Endodermal cell (in vitro differentiated cells): ENCODE measurements at places on chromosomes 11 and 22. TPM values are rescaled to one million over a fixed set of nuclear protein-coding genes. Genes with fewer than 3 reads are reported as not detected.
A peak's percentile ranks its signal among the peaks of the same experiment; 100 is the strongest.

GRCh38 chr11:90223248-90223585, 368 bp upstream of the CHORDC1 start:
- H3K4me1 ChIP-seq: peaks cover 4% of the 10 kb centered on the region
- peaks cover 19% of the 10 kb centered on the region for H3K36me3 ChIP-seq
- H3K27ac ChIP-seq: peak overlapping the region; percentile 86

DNA sequence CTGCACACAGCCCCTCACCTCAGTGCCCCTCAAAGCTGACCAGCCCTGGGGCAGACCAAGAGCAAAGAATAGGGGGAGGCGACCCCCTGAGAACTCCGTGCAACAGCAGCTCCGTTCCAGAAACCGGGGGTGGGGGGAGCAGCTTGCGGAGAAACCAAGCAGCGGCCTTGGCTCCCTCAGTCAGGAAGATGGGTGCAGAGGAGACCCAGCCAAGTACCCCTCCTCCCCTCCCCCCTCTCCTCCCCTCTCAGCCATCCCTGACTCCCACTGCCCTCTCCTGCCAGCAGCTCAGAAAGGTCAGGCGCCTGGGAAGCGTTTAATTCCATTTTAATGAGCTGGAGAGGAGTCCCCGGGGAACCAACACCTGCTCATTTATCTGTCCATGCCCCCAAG, 78.9 kb downstream of the PDE2A start:
- DNase-seq: no peak
- H3K27me3 ChIP-seq: peaks cover 45% of the 10 kb centered on the region
- no peaks in the 10 kb centered on the region for H3K36me3 ChIP-seq
- no peak overlapping the region for H3K4me3 ChIP-seq

DNA sequence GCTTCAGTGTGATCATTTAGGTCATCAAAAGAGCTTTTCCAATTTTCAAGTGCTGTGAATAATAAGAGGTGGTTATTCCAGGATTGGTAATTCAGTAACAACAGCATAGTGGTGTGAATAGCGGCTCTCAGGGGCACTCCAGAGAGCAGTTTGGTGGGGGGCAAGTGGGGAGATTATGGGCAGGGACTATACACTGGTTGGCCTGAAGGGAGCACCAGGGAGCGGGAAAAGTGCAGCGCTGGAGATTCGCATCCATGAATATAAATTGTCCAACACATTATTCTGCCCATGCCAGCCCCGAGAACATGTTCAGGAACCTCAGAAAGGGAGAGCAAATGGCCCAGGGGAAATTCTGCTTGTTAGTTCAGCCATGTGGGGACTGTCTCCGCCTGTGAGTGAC, 37.9 kb downstream of the OR6Q1 start:
- H3K36me3 ChIP-seq: no peaks in the 10 kb centered on the region
- H3K4me3 ChIP-seq: no peak overlapping the region
- DNase-seq: no peak
- H3K27ac ChIP-seq: no peak overlapping the region

The C22orf42 gene
- total RNA-seq: 0.18 and 0.20 TPM in 2 replicates

DNA sequence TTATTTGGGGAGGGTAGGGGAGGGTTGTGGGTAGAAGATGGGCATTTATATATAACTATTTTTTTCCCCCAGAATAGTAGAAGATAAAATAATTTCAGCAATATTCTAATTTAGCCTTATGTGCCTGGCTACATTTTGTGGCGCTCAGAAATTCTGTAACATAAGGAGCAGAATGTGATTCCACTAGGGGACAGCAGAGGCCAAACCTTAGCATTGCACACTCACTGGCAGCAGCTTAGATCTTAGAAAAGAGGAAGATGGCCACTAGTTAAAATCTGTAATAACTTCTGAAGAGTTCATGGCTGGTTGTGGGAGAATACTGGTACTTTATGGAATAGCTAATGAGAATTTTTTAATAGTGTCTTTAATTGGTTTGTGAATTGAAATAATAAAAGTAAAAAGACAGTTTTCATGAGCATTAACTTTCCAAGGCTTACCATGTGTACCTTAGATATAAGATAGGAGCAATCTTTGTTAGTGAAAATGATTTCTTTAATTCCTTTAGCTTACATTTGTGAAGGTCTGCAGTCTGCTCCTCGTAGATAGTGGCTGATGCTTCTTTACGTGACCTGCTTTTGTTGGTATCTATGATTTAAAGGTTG, 33.1 kb downstream of the DDX10 start:
- H3K4me3 ChIP-seq: no peak overlapping the region
- DNase-seq: peak; percentile 76
- H3K27me3 ChIP-seq: no peaks in the 10 kb centered on the region
- H3K36me3 ChIP-seq: peaks cover 49% of the 10 kb centered on the region
- no peak overlapping the region for H3K27ac ChIP-seq

GRCh38 chr22:46545086-46545792, 7.8 kb upstream of the CELSR1 start:
- no peak overlapping the region for H3K4me3 ChIP-seq
- H3K36me3 ChIP-seq: no peaks in the 10 kb centered on the region
- no peak overlapping the region for H3K27ac ChIP-seq
- H3K27me3 ChIP-seq: no peaks in the 10 kb centered on the region
- DNase-seq: no peak

The TSGA10IP gene
- 0.97 to 4.2 TPM (median 1.3 TPM) in 3 replicates for total RNA-seq

GRCh38 chr11:134583397-134583990, 171.5 kb upstream of the B3GAT1 start:
- no peaks in the 10 kb centered on the region for H3K36me3 ChIP-seq
- peaks cover 100% of the 10 kb centered on the region for H3K27me3 ChIP-seq
- no peak overlapping the region for H3K27ac ChIP-seq
- no peak for DNase-seq

DNA sequence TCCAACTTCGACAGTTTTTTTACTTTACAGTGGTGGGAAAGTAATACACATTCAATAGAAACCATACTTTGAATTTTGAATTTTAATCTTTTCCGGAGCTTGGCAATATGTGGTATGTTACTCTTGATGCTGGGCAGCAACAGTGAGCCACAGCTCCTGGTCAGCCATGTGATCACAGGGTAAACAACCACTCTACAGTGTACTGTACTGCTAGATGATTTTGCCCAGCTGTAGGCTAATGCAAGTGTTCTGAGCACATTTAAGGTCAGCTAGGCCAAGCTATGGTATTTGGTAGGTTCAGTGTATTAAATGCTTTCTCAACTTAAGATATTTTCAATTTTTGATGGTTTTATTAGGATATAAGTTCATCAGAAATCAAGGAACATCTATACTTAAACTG, 48.7 kb upstream of the GRIK4 start:
- peaks cover 93% of the 10 kb centered on the region for H3K36me3 ChIP-seq
- H3K27me3 ChIP-seq: no peaks in the 10 kb centered on the region
- DNase-seq: no peak
- H3K4me1 ChIP-seq: no peaks in the 10 kb centered on the region

DNA sequence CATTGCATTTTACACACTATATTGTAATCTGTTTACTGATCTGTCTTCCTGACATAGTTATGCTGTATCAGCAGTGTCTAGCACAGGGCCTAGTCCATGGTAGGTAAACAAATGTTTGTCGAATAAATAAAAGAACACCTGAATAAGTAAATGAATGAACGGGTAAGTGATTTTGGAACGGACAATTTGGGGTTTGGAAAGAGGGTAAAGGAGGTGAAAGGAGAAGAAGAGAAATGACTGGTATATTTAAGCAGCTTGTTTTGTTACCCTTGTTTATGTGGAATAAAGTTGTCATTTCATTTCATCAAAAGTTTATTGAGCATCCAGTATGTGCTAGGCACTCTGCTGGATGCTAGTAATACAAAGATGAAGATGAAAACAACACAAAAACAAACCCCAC, at the start of gene HEPN1:
Gene HEPN1, plus strand, starts transcription at position 301 of the 400 bp plus-strand sequence.
- no peak within 1 kb of the TSS for H3K4me3 ChIP-seq
- H3K27me3 ChIP-seq: peaks cover 46% of the 10 kb centered on the region

DNA sequence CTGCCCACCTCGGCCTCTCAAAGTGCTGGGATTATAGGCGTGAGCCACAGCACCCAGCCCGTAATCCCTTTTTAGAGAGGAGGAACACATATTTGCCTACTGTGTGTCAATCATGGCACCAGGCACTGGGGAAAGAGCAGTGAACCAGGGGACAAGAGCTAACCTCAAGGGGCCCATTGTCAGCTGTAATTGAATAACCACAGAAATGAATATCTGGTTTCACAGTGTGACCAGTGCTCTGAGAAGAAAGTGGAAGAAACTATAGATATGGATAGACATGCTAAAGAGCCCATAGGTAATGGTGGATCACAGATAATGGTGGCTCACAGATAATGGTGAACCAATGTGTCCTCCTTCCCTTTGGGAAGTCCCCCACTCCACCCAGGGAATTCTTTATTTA, 8.6 kb upstream of the KCTD14 start:
- no peaks in the 10 kb centered on the region for H3K36me3 ChIP-seq
- no peaks in the 10 kb centered on the region for H3K4me1 ChIP-seq
- H3K4me3 ChIP-seq: no peak overlapping the region

DNA sequence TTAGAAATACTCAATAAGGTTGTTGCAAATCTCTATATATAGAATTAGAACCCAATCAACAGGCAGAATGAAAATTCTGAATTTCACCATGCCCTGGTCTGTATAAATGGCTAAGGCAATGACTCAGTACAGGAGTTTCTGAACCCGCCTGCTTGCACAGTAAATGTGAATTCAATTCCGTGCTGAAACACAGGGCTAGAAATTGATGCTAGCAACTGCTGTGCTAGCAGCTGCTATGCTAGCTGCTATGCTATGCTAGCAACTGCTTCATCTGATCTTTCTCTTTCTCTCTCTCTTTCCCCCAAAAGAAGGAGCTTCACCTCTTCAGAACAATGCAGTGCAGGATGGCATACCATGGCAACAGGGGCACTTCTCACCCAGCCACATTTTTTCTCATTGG, 9.7 kb upstream of the OR52J3 start:
- H3K4me3 ChIP-seq: no peak overlapping the region
- no peak for DNase-seq
- no peaks in the 10 kb centered on the region for H3K27me3 ChIP-seq
- H3K36me3 ChIP-seq: no peaks in the 10 kb centered on the region
- no peaks in the 10 kb centered on the region for H3K4me1 ChIP-seq

The SYNGR1 gene
- 18.8 and 19.0 TPM in 2 replicates for total RNA-seq

The KRTAP5-4 gene
- not detected in 3 replicates for total RNA-seq

The TP53AIP1 gene
- not detected in 3 replicates for total RNA-seq

DNA sequence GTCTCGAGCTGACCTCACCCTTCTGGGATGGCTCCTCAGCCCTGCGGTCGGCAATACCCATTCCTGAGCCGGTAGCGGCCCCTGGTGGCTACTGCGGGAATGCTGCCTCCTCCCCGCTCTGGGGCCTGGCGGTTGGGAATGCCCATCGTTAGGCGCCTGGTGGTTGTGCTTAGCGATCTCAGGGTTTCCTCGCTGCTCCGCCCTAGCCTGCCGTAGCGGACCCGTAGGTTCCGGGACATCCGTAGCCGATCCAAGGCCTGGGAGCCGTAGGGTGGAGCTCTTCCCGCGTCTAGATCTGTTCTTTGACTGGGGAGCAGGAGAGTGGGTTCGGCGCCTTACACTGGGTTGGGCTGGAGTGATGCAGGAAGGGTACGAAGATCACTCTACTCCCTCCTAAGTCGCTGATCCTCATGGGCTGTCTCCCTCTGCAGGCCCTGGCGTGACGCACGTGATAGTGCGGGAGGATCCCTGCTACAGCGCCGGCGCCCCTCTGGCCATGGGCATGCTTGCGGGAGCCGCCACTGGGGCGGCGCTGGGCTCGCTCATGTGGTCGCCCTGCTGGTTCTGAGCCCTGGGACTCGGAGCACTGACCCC, 14.8 kb downstream of the PLEKHB1 start:
- no peaks in the 10 kb centered on the region for H3K27me3 ChIP-seq
- H3K27ac ChIP-seq: no peak overlapping the region
- DNase-seq: peak; percentile 99
- no peaks in the 10 kb centered on the region for H3K4me1 ChIP-seq
- peak overlapping the region; percentile 36 for H3K4me3 ChIP-seq
- H3K36me3 ChIP-seq: no peaks in the 10 kb centered on the region

- H3K36me3 ChIP-seq: no peaks in the 10 kb centered on the region
- H3K27ac ChIP-seq: no peak overlapping the region
- H3K4me3 ChIP-seq: no peak overlapping the region
- H3K4me1 ChIP-seq: peaks cover 11% of the 10 kb centered on the region
- no peaks in the 10 kb centered on the region for H3K27me3 ChIP-seq
These were observed 13.8 kb downstream of the UQCR10 start for GRCh38 chr22:29780748-29781676.

GRCh38 chr11:11349870-11350337, 3.1 kb downstream of the CSNK2A3 start:
- H3K27ac ChIP-seq: no peak overlapping the region
- no peaks in the 10 kb centered on the region for H3K36me3 ChIP-seq
- no peaks in the 10 kb centered on the region for H3K27me3 ChIP-seq
- no peaks in the 10 kb centered on the region for H3K4me1 ChIP-seq
- DNase-seq: no peak
- H3K4me3 ChIP-seq: no peak overlapping the region

The POLR3H gene
- 32.6 and 32.9 TPM in 2 replicates for total RNA-seq

GRCh38 chr11:8201644-8202365, 33.0 kb upstream of the RIC3 start:
- peaks cover 18% of the 10 kb centered on the region for H3K27me3 ChIP-seq
- no peak overlapping the region for H3K27ac ChIP-seq
- H3K4me3 ChIP-seq: no peak overlapping the region
- DNase-seq: peak; percentile 44
- H3K4me1 ChIP-seq: peaks cover 8% of the 10 kb centered on the region
- no peaks in the 10 kb centered on the region for H3K36me3 ChIP-seq

DNA sequence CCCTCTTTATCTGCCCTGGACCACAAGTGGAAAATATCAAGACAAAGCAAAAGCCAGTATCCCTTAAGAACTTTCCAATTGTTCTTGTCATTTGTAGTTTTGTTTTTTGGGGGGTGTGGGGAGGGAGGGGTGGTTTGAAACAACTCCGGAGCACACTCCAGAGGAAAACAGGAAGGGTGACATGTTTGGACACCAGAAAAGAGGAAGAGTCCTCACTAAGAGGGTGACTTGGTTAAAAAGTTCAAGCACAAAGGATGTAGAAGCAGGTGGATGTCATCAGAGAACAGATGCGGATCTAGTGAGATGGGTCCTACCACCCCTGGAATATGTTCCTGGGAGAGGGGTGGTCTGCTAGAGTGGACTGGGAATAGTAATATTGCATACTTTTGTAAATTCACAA, 25.8 kb downstream of the ADAMTS8 start:
- no peak overlapping the region for H3K27ac ChIP-seq
- no peak for DNase-seq
- no peaks in the 10 kb centered on the region for H3K36me3 ChIP-seq

The PHF21B gene
- total RNA-seq: 49.2 and 69.2 TPM in 2 replicates

GRCh38 chr11:81853791-81854190, 879.9 kb downstream of the FAM181B start:
- H3K4me3 ChIP-seq: no peak overlapping the region
- H3K4me1 ChIP-seq: no peaks in the 10 kb centered on the region
- no peak overlapping the region for H3K27ac ChIP-seq
- no peaks in the 10 kb centered on the region for H3K27me3 ChIP-seq

The NPTXR gene
- total RNA-seq: 2.1 to 2.6 TPM (median 2.5 TPM) in 3 replicates
